Keratinocyte (primary cell): ENCODE measurements at places on chromosomes 2 and 18. TPM values are rescaled to one million over a fixed set of nuclear protein-coding genes. Genes with fewer than 3 reads are reported as not detected.

CD207 gene
- not detected in 3 replicates for polyA plus RNA-seq

KIF3C gene
- 6.5 to 8.4 TPM (median 7.4 TPM) in 3 replicates for polyA plus RNA-seq

CTLA4 gene
- polyA plus RNA-seq, result not detected in 3 replicates

ANKRD30B gene
- not detected in 3 replicates for polyA plus RNA-seq

SCN3A gene
- polyA plus RNA-seq, result 0.01 TPM in 1 of 3 replicates, not detected in the others

DOCK10 gene
- 1.0 to 2.5 TPM (median 1.4 TPM) in 3 replicates for polyA plus RNA-seq

SMYD1 gene
- not detected in 3 replicates for polyA plus RNA-seq

SNRPD1 gene
- 32.6 to 137 TPM (median 43.0 TPM) in 3 replicates for polyA plus RNA-seq

ZNF892 gene
- polyA plus RNA-seq, result 1.5 to 1.6 TPM (median 1.6 TPM) in 3 replicates

ANKRD53 gene
- polyA plus RNA-seq, result 0.05 to 0.15 TPM in 2 of 3 replicates, not detected in the other

PELI1 gene
- 14.1 to 21.2 TPM (median 17.0 TPM) in 3 replicates for polyA plus RNA-seq

DHRS9 gene
- 1.9 to 5.0 TPM (median 3.3 TPM) in 3 replicates for polyA plus RNA-seq
